ENCODE measurements at places on chromosomes 1 and 21.

DNA sequence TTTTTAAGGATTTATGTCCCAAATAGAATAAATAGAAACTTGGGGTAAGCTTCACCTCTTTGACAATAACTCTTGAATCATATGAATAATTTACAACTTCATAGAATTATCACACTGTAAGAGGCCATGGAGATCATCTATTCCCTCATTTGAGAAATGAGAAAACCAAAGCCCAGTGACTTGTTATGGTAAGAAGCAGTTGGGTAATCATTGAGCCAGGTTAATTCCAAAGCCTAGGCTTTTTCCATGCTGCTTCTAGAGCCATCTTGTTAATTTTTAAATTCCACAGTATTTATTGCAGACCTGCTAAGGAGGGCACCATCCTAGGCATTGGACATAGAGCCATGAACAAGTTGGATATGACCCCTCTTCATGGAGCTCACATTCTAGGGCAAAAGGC lies 160.5 kb downstream of the CDC7 start:
- DNase-seq, result no peak

- DNase-seq, result no peak
Observed at GRCh38 chr1:155182052-155182550, 8.5 kb downstream of the TRIM46 start.

GRCh38 chr1:49197081-49197480 lies 420.4 kb upstream of the BEND5 start:
- no peak for DNase-seq

DNA sequence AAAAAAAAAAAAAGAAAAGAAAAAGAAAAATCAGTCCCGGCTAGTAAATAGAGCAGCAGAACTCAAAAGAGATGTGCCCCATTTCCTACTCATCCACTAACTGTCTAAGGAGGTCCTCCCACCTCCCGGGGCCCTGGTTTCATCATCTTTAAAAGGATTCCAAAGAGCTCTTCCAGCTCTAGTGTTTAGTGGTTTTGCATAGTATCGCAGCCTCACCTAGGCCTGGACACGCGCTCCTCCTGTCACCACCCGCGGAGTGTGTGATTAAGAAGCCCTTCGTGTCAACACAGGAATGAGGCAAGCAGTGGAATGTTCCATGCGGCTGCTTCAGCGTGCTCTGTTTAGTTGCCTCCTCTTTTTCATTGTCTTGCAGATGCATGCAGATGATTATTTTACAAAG lies 49.0 kb downstream of the LBR start:
- no peak for DNase-seq
